Tibial nerve (tissue), 4 donors: ENCODE measurements at places on chromosomes 2 and 18.

DNA sequence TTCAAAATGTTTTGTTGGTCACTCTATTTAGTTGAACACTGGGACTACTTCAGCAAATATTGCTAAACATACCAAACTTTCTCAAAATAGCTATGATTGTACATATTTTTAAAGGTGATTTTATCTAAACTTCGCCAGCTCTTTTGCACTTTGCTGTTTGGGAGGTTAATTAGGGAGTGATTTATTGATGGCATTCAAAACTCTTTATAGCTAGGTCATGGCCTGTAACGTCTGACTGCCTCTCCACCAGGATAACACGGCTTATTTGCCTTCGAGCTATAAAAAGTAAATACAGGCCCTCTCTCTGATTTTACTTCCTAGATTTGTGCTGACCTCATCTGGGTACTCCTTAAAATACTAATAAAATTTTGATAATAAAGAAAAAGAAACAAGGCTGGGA is 931.9 kb downstream of the DCDC2C start:
- no peak for DNase-seq

GRCh38 chr2:3513026-3513810 is 6.1 kb downstream of the ADI1 start:
- no peak for DNase-seq

- DNase-seq = no peak
Observed at GRCh38 chr18:70036168-70036567, 88.5 kb upstream of the CD226 start.

GRCh38 chr18:46789088-46789487 is 32.2 kb upstream of the ST8SIA5 start:
- no peak for DNase-seq

DNA sequence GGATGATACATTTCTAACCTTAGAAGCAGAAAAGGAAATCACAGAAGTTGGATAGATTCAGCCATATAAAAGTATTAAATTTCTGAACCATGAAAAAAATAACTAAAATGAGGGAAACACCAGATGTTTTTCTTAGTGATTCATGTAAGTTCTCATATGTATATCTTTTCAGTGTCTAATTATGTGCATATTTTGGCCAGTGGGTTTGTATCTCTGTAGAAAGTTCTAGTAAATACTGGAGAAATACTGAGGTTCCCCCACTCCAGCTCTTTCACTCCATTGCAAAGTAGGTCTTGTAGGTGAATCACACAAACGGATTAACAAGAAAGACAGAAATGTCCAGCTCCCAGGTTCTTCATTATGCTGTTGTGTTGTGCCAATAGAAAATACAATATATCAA is 222.3 kb downstream of the NEDD4L start:
- DNase-seq = no peak

DNA sequence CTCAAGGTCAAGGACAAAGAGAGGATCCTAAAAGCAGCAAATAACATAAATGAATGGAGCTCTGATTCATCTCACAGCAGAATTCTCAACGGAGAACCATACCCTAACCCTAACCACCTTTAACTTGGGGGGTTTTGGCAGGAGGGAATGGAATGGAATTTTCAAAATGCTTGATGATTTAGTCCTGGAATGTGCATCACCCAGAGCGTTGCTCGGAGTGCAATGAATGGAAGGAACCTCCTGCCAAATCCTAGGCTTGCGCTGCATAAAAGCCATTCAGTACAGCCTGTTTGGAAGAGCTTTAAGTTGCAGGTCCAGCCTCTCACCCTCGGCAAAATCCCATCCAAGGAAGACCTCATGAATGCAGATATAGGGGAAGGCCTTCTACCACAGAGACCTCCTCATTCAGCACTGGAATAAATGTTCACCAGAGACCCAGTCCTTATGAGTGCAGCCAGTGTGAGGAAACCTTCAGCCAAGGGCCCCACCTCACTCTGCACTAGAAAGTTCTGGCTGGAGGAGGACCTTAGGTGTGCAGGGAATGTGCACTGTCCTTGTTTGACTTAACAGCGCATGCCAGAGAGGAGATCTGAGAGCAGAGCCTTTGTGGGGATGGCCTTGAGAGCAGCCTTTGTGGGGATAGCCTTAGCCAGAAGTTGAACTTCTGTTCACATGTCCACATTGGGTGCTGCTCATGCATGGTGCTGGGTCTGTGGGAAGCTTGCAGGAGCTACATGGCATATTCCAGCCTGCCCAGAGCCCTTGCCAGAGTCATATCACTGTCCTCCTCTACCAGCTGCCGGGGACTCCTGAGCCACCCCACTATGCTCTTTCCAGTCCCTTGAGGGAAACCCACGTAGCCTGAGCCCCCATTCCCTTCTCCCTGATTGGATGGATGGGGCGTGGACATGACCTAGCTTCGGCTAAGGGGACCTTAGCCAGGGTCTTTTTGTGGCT is 30.5 kb downstream of the ASB1 start:
- no peak for DNase-seq

DNA sequence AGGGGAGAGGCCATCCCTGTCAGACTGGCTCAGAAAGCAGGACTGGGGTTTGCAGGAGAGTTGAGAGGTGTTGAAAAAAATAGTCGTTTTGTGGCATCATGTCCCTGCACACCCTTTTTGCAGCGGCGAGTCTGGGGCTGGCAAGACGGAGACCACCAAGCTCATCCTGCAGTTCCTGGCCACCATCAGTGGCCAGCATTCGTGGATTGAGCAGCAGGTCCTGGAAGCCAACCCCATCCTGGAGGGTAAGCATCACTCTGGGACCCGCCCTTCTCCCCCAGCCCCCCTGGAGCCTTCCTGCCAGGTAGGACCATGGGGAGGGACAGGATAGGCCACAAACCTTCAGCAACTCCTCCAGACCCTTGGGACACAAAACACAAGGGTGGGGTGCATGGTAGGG is 34.2 kb downstream of the MYO7B start:
- DNase-seq = no peak

DNA sequence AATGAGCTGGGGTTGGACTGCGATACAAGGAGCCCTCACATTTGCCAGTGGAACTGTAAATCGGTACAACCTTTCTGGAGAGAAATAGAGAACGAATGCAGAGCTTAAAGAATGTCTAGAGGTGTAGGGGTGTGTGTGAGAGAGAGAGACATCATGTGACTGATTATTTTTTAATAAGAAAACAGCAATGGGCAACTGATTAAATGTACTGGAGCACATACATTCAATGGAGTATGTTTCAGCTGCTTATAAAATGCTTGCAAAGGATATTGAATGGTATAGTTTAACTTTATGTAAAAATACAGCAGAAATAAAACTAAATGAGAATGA is 391 bp upstream of the TMEM17 start:
- DNase-seq = no peak
